ENCODE measurements at places on chromosomes 13 and 19. TPM values are rescaled to one million over a fixed set of nuclear protein-coding genes. Genes with fewer than 3 reads are reported as not detected.

PSG6 gene
- total RNA-seq = not detected

PNMA8C gene
- not detected for total RNA-seq

RFPL4A gene
- total RNA-seq = not detected

IRGQ gene
- total RNA-seq = 58.3 TPM

PSG1 gene
- 2.0 TPM for total RNA-seq

GARIN5A gene
- total RNA-seq = 0.39 TPM
